ENCODE measurements at places on chromosomes 6 and 20.

- no peak for DNase-seq
These were observed 8.2 kb downstream of the CYB5R4 start for GRCh38 chr6:83867527-83868161.

GRCh38 chr20:5095931-5096330, 23.8 kb downstream of the PCNA start:
- no peak for DNase-seq

DNA sequence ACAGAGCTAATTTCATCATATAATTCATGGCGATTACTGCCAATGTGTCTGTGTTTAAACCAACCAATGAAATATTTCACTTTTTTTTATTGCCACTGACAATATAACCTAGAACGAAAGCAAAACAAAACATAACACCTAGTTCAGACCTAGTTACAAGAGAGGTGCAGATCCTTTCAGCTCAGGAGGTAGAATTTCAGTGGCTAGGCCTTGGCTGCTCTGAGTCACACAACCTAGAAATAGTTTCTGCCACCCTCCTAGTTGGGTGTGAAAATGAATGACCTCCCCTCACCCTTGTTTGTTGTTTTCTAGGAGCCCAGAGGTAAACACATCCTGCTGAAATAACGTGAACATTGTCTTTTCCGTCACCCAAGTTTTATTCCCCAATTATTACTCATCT, 356.3 kb downstream of the HTR1B start:
- DNase-seq = no peak

DNA sequence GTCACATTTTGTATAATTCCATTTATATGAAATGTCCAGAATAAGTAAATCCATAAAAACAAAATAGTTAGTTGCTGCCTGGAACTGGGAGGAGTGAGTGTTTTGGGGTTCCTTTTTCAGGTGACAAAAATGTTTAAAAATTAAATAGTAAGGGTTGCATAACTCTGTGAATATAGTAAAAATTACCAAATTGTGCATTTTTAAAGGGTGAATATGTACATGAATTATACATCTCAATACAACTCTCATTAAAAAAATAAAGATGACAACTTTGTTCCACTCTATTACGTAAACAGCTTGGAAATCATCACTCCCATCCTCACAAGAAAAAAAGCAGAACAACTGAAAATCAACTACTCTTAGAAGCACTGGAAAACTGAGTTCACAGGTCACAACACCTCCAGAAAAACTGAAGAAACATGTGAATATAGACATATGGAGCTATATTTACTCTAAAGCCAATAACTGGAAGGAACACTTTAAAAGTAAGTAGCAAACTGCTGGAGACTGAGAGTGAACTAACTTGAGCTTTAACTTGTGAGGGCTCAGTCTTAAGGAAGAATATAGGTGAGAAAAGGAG, 40.0 kb downstream of the RANBP9 start:
- no peak for DNase-seq

DNA sequence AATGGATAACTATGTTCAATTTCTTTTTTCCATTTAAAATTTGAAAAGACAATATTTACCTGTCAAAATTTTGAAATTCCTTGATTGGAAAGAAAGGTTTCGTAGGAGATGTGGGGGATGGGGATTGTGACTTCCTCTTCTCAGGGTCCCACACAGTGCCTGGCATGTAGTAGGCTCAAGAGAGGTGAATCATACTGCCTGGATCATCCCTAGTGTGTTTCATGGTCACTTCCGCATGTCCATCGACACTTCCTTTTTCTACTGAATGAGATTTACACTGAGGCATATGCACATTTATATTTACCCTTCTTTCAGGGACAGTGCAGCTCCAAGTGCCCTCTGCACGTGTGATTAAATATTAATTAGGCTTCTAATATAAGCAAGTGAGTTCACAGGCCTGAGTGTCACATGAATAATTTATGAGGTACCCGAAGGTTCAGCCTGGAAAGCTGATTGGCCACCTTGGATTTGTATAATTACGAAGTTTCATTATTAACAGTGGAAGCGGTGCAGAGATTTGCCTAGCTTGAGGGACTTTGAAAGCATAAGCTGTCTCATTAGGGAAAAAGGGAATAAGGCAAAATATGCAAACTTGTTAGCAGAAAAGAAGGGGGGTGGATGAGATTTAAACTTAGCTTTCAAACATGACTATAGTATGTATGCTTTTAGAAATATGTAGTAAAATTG, 177.5 kb upstream of the MMS22L start:
- no peak for DNase-seq

- no peak for DNase-seq
These were observed 5.1 kb upstream of the IYD start for GRCh38 chr6:150363733-150364132.

DNA sequence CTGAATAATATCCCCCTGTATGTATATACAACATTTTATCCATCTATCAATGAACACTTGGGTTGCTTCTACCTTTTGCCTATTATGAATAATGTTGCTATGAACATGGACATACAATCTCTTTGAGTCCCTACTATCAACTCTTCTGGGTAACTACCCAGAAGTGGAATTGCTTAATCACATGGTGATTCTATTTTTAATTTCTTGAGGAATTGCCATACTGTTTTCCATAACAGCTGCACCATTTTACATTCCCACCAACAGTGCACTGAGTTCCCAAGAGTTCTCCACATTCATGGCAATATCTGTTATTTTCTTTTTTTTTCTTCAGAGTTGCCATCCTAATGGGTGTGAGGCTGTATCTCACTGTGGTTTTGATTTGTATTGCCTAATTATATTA, 88.3 kb downstream of the ZHX3 start:
- no peak for DNase-seq

GRCh38 chr6:122969999-122970533, 26.0 kb upstream of the CLVS2 start:
- no peak for DNase-seq

DNA sequence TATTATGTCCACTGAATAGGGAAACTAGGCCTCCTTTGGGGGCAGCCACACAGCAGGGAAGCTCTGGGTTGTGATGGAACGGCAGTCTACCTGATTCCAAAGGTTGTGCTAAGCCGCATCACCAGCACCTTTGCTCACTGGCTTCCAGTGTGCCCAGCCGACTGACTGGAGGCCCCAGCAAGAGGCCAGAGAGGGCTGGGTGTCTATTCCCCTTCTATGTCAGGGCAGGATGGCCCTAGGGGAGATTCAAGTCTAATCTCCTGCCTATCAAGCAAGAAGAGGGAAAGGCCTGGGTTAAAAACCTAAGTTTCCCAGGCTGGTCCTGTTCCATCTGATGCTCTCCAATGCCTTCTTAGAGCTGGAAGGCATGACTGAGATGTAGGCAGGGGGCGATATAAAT, 53.6 kb downstream of the JPH2 start:
- DNase-seq = no peak

GRCh38 chr20:3470208-3470626, 601 bp upstream of the ATRN start:
- no peak for DNase-seq

DNA sequence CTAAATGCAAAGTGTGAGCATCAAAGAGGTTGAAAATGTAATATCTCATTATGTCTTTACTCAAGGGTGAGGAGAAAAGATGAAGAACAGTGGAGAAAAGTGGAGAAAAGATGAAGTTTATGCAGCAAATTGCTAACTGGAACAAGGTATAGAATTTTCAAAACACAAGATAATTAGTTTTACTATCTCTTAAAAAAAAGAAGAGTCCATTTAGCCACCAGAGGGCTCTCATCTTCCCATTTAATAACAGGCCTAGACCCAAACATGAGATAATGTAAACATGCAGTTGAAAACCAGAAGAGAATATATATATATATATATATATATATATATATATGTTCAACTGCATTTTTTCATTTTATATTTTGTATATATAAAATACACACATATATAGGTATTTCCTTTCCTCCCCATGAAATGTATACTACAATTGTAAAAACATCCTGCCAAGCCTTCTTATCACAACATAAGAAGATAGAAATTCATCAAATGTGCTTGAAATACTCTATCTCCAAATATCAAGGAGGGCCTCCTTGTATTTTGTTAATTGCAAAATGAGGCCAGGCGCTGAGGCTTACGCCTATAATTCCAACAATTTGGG, 78.4 kb downstream of the ADTRP start:
- no peak for DNase-seq

DNA sequence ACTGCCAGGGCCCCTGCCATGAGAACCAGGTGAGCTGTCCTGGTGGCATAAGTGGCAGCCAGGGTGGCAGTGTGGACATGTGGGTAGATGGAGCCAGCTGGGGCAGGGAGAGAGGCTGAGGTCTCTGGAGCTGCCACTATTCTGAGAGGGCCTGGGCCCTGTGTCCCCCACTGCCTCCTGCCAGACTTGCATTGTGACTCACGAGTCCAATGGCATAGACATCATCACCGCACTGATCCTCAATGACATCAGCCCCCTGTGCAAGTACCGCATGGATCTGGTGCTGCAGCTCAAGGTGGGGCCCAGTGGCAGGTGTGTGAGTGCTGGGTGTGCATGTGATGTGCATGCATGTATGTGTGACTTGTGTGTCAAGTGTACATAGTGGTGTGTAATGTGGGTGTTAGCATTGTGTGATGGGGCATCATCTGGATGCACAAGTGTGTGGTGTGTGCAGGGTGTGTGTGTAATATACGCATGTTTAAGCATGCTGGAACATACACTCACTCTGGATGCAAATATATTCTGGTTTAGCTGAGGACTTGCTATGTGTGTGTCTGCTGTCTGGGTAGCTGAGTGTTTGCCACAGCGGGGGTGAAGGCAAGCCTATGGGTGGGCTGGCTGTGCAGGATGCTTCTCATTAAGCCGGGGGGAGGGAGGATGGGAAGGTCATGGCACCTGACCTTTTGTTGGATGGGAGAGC, 25.1 kb downstream of the UQCC2 start:
- DNase-seq = no peak

- no peak for DNase-seq
These were observed 93.5 kb downstream of the MAP3K7 start for GRCh38 chr6:90493332-90493731.

- no peak for DNase-seq
These were observed 35.3 kb downstream of the CHMP4B start for GRCh38 chr20:33846291-33846935.

DNA sequence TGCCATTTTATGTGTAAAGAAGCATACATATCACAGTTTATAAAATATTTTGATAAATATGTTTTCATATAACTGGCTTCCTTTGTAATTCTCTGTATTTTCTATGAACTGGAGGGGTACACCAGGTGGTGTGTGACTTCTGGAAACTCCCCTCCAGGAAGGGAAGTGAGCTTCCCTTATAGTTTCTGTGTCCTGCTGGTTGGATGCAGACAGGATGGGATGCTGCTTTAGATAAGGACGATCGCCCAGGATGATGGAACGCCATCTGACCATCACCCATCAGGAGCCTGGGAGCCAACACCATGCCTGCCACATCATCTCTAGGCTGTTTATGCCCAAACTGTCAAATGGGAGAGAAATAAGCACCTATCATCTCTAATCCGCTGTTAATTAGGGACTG, 66.1 kb downstream of the SULF2 start:
- DNase-seq = no peak

DNA sequence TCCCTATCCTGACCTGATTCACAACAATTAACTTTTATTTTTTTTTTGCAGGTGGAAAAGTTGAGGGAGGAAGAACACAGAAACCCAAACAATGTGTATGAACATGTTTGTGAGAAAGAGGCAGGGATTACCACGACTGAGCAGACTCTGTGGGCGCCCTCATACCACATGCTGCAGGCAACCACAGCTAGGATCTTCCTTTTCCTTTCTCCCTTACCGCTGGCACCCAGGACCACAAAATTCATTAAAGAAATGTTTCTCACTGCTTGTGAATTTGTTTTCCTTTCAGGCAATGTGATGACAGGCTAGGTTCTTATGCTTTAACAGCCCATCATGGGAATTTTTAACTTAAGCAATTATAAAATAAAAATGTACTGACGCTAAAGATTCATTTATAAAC, 287.1 kb downstream of the GMDS start:
- DNase-seq = no peak

DNA sequence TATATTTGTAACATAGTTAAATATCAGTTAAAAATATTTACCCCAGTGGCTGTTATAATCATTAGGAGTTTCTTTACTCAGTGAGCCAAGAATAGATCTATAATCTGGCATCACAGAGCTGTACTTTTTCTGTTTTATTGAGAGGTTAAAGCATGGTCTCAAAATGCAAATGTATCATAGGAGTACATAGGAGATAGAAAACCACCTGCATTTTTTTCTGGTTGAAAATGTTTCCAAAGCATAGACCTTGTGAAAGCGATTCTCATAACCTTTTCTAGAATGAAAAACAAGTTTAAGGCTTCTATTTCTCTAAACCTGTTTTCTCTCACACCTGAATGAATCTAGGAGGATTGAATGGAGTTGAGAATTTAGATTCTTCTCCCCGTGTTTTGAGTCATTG, 14.4 kb downstream of the KCNQ5 start:
- peak; percentile 35 for DNase-seq

DNA sequence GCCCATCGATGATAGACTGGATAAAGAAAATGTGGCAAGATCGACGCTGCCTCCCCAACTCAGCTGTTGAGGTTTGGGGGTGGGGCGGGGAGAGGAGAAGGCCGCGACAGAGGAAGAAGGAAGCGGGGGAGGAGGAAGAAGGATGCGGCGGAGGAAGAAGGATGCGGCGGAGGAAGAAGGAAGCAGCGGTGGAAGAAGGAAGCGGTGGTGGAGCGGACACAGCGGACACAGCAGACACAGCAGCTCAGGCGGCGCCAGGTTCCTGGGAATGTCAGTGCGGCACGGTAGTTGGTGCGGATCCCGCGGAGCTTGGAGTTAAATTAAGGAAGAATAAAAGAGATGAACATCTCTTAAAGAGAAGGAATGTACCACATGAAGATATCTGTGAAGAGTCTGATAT, 163.9 kb upstream of the NT5E start:
- DNase-seq = no peak

GRCh38 chr6:28758046-28758817, 165.6 kb downstream of the TRIM27 start:
- no peak for DNase-seq

GRCh38 chr6:107413966-107414645, 45.3 kb downstream of the PDSS2 start:
- no peak for DNase-seq

DNA sequence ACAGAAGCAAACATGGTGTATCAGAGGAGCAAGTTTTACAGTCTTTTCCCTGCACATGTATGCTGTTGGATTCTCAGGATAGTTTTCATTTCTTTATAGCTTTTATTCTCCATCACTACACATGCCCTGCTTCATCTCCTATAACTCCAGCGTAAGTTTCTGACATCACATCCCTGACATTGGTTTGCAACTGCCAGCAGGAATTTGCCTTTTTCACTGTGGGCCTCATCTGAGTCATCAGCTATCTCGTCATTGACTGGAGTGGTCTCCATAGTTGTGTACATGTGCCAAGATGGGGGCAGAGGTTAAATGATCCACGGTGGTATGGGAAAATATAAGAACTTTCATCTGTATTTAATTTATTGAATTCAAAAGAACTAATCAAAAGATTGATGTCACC, 96.7 kb downstream of the SLX4IP start:
- no peak for DNase-seq

DNA sequence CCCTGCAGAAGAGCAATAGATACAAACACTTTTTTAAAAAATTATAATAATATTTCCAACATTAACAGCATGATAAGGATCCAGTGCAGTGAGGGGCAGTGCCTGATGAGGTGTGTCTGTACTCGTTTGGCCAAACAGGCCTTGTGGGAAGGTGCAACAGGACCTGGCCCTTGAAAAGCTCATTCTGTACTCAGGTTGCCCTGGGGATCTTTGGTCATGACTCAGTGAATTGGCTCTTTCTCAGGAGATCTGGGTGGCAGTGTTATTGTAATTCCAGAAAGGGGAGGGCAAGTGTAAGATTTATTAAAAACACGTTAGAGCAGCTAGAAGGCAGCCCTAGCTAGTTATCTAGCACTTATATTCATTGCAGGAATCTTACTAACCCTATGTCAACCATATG, 2.9 kb upstream of the SPINT3 start:
- DNase-seq = no peak

All from GM13976 (cell line).